Activated CD8-positive, alpha-beta T cell treated with anti-CD3 and anti-CD28 coated beads, Interleukin-2, amount 10 ng/mL, durations not matched to agents 7 days and 5 days (primary cell): ENCODE measurements at places on chromosomes 7 and 10. TPM values are rescaled to one million over a fixed set of nuclear protein-coding genes. Genes with fewer than 3 reads are reported as not detected.
A peak's percentile ranks its signal among the peaks of the same experiment; 100 is the strongest.

Gene ABLIM1
- 62.3 TPM for total RNA-seq

Gene NAPEPLD
- 6.0 TPM for total RNA-seq

Gene STAMBPL1
- total RNA-seq = 67.6 TPM

Gene GNG11
- total RNA-seq = not detected

Gene INTS15
- 42.7 TPM for total RNA-seq

- no peak for DNase-seq
- no peak overlapping the region for H3K27ac ChIP-seq
- H3K36me3 ChIP-seq = no peaks in the 10 kb centered on the region
- H3K4me3 ChIP-seq = no peak overlapping the region
- no peaks in the 10 kb centered on the region for H3K27me3 ChIP-seq
Measured at GRCh38 chr7:91427051-91427450, 162.8 kb downstream of the FZD1 start.

GRCh38 chr7:39624935-39625694 lies 1.7 kb downstream of the RALA start:
- no peak overlapping the region for H3K27ac ChIP-seq
- H3K4me3 ChIP-seq = peak overlapping the region; percentile 98
- H3K27me3 ChIP-seq = no peaks in the 10 kb centered on the region
- H3K4me1 ChIP-seq = peaks cover 50% of the 10 kb centered on the region

DNA sequence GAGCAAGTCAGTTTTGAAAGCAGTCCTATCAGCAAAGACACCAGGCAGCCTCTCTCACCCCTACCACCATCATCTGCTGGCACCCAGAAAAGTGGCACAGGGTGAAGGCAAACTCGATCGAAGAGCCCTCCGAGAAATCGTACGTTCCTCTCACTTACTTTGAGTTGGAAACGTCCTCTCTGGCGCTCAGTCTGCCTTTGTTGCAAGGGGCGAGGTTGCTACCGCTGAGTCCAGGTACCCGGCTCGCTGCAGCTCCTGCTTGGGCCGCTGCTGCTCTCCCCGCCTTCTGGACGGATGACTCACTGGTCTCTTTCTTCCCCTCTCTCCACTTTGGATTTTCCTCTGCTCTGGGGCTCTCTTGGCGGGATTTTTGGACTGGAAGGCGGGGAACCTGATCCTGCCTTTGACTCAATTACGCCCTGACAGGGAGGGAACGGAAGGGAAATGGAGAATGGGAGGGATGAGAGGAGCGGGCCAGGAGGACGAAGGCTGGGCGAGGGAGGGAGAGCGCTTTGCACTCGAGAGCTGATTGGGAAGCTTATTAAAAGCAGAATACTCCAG lies at the start of gene PTN:
TSS of gene PTN (minus strand) at position 453 of the 561 bp plus-strand sequence. CDS start 88,760 bp downstream, outside the sequence.
- DNase-seq = no peak
- H3K4me1 ChIP-seq = no peaks in the 10 kb centered on the region
- H3K36me3 ChIP-seq = no peaks in the 10 kb centered on the region
- peaks cover 13% of the 10 kb centered on the region for H3K27me3 ChIP-seq
- no peak within 1 kb of the TSS for H3K4me3 ChIP-seq

- peaks cover 72% of the 10 kb centered on the region for H3K36me3 ChIP-seq
- no peak overlapping the region for H3K27ac ChIP-seq
- no peak overlapping the region for H3K4me3 ChIP-seq
Measured at GRCh38 chr7:92751902-92752901, 84.2 kb downstream of the CDK6 start.

DNA sequence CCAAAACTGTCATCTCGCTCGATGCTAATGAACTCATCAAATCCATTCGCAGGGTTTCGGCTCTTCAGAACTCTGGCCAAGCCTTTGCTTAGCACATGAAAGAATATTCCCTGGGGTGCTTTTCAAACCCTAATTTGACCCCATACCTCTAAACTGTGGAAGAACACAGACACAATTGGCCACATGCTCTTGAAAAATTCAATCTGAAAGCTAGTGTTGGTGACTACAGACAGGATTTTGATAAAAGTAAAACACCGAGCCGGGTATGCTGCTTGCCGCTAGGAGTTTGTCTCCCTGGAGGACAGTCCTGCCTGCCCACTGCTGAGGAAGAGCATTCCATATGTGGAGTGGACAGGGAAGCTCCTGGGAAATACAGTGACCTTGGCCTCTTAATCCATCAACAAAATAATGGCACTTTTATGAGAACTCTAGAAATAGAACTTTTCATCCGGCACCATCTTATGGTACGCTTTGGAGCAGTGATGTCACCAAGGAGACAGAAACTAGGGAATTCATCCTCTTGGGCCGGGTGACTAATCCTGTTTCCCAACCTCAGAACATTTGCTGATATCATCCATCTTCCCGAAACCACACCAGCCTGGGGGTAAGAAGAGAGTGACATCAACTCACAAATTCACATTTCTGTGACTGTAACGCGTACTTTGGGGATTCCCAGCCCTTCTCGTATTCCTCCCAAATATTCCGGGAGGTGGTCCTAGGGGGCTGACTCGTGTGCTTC lies 34.2 kb downstream of the MTURN start:
- H3K4me3 ChIP-seq = no peak overlapping the region
- H3K36me3 ChIP-seq = no peaks in the 10 kb centered on the region
- H3K4me1 ChIP-seq = peaks cover 6% of the 10 kb centered on the region
- DNase-seq = no peak
- peaks cover 7% of the 10 kb centered on the region for H3K27me3 ChIP-seq

DNA sequence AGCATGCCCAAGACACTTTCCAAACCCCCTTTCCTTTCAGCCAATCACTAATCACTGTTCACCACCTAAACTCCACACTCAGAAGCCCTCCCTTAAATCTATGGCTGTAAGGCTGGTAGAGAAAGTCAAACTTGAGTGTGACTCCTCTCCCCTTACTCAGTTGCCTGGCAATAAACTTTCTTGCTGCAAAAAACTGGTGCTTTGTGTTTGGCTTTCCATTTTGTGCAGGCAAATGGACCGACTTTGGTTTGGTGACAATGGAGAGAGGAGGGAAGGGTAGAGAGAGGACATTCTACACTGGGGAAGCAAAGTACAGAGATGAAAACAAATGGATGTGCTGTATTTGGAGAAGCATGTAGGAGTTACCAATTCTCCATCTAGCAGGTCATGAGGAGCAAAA lies 84.9 kb downstream of the SLC25A13 start:
- no peak overlapping the region for H3K4me3 ChIP-seq
- H3K4me1 ChIP-seq = peaks cover 2% of the 10 kb centered on the region
- H3K36me3 ChIP-seq = no peaks in the 10 kb centered on the region
- no peak overlapping the region for H3K27ac ChIP-seq

DNA sequence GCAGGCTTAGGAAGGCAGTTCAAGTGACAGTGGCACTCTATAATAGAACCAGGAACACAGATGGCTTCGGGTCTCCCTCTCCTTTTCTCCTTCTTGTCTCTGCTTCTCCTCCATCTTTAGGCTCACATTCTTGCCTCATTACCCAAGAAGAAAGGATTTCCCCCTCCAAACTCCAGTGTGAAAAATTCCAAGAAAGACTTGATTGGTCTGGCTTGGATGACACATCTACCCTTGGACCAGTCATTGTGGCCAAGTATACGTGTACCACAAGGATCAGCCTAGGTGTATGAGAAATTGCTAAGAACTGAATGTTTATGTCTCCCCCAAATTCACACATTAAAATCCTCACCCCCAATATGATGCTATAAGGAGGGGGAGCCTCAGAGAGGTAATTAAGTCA lies 53.9 kb downstream of the PRTFDC1 start:
- peaks cover 35% of the 10 kb centered on the region for H3K36me3 ChIP-seq
- no peaks in the 10 kb centered on the region for H3K27me3 ChIP-seq
- DNase-seq = no peak
- peaks cover 62% of the 10 kb centered on the region for H3K4me1 ChIP-seq
- no peak overlapping the region for H3K4me3 ChIP-seq

DNA sequence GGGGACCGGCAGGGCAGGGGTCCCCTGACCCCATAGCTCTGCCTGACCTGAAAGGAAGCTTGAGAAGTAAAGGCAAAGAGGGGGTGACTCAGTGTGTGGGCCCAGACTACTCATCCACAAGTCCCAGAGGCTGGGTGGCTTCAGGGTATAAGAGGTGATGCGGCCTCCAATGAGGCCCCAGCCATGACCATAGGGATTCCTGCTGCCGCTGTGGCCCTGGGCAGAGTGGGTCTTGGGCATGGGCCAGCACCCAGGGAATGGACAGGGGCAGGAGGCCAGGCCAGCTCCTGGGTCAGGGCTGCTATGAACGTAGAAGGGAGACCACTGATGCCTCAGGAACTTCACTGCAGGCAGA lies 64.4 kb upstream of the EBF3 start:
- no peak for DNase-seq
- no peaks in the 10 kb centered on the region for H3K36me3 ChIP-seq
- H3K4me1 ChIP-seq = no peaks in the 10 kb centered on the region
- no peaks in the 10 kb centered on the region for H3K27me3 ChIP-seq
